ENCODE measurements at places on chromosomes 12 and 14. TPM values are rescaled to one million over a fixed set of nuclear protein-coding genes. Genes with fewer than 3 reads are reported as not detected.

Gene AKAP6
- total RNA-seq, result 1.1 TPM

Gene FAM181A
- not detected for total RNA-seq

GRCh38 chr14:33010495-33010894 lies 71.8 kb downstream of the NPAS3 start:
- no peak for ATAC-seq
- no peaks in the 10 kb centered on the region for H3K36me3 ChIP-seq
- H3K4me3 ChIP-seq, result no peak overlapping the region
- no peak overlapping the region for H3K27ac ChIP-seq

Gene ABCC9
- 0.04 TPM for total RNA-seq

- H3K27ac ChIP-seq, result no peak overlapping the region
- H3K4me3 ChIP-seq, result no peak overlapping the region
- ATAC-seq, result peak; percentile 95
- peaks cover 2% of the 10 kb centered on the region for H3K27me3 ChIP-seq
- no peaks in the 10 kb centered on the region for H3K36me3 ChIP-seq
- H3K4me1 ChIP-seq, result peaks cover 6% of the 10 kb centered on the region
These were observed 124.0 kb downstream of the PDE3A start for GRCh38 chr12:20492251-20492760.

Gene EML5
- total RNA-seq, result 1.6 TPM

Gene GALNT6
- 7.2 TPM for total RNA-seq

Gene LRP1-AS
- not detected for total RNA-seq

GRCh38 chr12:121279507-121279915 lies 17.0 kb downstream of the CAMKK2 start:
- no peak overlapping the region for H3K4me3 ChIP-seq
- ATAC-seq, result no peak
- no peak overlapping the region for H3K27ac ChIP-seq
- H3K4me1 ChIP-seq, result peaks cover 6% of the 10 kb centered on the region
- peaks cover 18% of the 10 kb centered on the region for H3K36me3 ChIP-seq
- no peaks in the 10 kb centered on the region for H3K27me3 ChIP-seq

Gene IAPP
- total RNA-seq, result not detected

GRCh38 chr14:104399432-104400155 lies 180.0 kb upstream of the C14orf180 start:
- H3K36me3 ChIP-seq, result no peaks in the 10 kb centered on the region
- no peak overlapping the region for H3K4me3 ChIP-seq
- ATAC-seq, result peak; percentile 39
- peak overlapping the region; percentile 13 for H3K27ac ChIP-seq
- peaks cover 23% of the 10 kb centered on the region for H3K4me1 ChIP-seq

DNA sequence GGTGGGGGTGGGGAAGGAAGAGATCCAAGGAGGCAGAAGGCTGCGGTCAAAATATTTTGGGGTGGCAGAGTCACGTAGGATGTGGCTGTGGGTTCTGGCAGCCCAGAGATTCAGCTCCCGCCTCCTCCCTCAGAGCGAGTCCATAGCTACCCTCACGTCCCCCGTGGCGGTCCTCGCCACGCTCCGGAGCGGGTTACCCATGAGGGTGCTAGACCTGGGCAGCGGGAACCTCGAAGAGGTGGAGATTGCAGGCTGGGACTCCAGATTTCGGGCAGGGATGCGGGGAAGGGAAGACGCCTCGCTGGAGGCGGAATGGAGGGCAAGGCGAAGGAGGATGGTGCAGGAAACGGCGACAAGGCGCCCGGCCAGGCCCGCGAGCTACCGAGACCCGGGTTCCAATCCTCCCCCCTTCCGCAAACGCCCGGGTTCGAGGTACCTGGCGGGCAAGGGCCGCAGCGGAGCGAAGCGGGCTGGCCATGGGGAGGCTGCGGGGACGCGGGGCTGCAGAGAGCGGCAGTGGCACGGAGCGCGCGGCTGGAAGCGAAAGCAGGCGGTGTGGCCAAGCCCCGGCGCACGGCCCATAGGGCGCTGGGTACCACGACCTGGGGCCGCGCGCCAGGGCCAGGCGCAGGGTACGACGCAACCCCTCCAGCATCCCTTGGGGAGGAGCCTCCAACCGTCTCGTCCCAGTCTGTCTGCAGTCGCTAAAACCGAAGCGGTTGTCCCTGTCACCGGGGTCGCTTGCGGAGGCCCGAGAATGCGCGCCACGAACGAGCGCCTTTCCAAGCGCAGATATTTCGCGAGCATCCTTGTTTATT lies 46.2 kb downstream of the BCAT1 start:
- peaks cover 30% of the 10 kb centered on the region for H3K27me3 ChIP-seq
- ATAC-seq, result peak; percentile 42
- peaks cover 14% of the 10 kb centered on the region for H3K36me3 ChIP-seq
- no peak overlapping the region for H3K4me3 ChIP-seq
- peaks cover 26% of the 10 kb centered on the region for H3K4me1 ChIP-seq

DNA sequence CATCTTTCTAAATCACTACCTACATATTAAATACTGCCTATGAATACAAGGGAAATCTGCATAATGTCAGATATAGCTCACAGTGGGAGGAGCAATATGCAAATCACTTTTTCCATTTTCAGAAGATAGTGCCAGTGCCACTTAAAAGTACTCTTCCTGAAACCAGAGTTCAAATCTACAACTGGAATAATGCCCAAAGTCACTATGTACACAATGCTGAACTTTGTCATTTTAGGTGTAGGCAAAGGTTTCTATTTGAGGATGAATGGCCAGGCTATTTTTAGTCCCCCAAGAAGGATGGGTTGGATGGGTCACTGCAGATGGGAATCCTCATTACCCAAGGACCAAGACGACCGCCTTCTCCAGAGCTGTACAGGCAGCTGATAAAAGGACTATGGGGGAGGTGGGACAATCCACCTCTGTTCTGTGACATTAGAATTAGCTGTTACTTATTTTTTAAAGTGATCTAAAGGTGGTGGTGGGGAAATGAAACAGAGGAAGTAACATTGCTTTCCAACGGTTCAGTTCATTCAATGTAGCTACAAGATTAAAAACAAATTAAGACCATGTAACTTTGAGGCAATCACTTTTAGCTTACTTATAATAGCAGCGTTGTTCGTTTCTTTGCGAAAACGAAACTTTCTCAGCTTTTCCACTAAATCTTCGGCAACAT lies 5.6 kb downstream of the GMFB start:
- no peak overlapping the region for H3K27ac ChIP-seq
- H3K27me3 ChIP-seq, result no peaks in the 10 kb centered on the region
- peaks cover 42% of the 10 kb centered on the region for H3K4me1 ChIP-seq

DNA sequence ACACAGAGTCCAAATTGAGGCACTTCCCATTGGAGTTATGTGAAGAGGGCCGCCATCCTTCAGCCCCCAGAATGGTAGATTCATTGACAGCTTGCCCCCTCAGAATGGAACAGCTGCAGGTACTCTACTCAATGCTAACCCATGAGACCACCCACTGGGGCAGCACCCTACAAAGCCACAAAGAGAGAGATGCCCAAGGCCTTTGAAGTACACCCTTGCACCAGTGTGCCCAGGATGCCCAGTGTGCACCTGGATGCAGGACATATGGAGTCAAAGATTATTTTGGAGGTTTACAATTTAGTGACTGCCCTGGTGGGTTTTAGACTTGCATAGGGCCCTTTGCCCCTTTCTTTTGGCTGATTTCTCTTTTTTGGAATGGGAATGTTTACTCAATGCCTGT lies 933.9 kb downstream of the SLC16A7 start:
- H3K4me3 ChIP-seq, result no peak overlapping the region
- ATAC-seq, result no peak
- no peaks in the 10 kb centered on the region for H3K27me3 ChIP-seq
- no peaks in the 10 kb centered on the region for H3K36me3 ChIP-seq

GRCh38 chr14:95527387-95528002 lies 7.4 kb upstream of the GLRX5 start:
- H3K4me3 ChIP-seq, result peak overlapping the region; percentile 93
- H3K36me3 ChIP-seq, result peaks cover 36% of the 10 kb centered on the region
- peak; percentile 18 for ATAC-seq
- H3K27ac ChIP-seq, result peak overlapping the region; percentile 11
- H3K27me3 ChIP-seq, result no peaks in the 10 kb centered on the region

- H3K4me1 ChIP-seq, result peaks cover 8% of the 10 kb centered on the region
- ATAC-seq, result no peak
- H3K27ac ChIP-seq, result no peak overlapping the region
- H3K36me3 ChIP-seq, result peaks cover 5% of the 10 kb centered on the region
- no peak overlapping the region for H3K4me3 ChIP-seq
- H3K27me3 ChIP-seq, result peaks cover 55% of the 10 kb centered on the region
These were observed 49.2 kb downstream of the MBIP start for GRCh38 chr14:36271222-36271621.

DNA sequence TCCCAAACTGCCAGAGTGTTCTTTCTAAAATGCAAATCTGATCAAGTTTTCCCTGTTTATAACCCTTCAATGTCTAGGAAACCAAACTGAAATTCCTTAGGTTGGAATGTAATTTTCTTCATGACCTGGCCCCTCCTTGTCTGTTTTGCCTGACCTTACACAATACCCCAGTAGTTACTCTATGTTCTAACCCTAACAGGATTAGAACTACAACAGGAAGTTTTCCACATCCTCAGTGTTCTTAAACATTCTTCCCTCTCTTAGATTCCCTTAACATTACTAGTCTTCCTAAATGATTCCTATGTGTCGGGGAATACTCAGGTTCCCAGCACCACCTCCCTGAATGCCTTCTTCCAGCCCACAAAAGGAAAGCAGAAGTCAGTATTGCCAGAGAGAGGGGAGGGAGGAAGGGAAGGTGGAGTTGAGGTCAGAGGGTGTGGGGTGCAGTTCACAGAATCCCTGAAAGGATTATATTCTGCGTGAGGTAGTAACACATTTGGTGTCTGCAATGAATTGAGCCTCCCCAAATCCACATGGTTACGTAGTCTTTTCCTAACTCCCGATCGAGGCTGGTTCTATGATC lies 72.6 kb downstream of the BBS10 start:
- peaks cover 5% of the 10 kb centered on the region for H3K36me3 ChIP-seq
- H3K4me1 ChIP-seq, result peaks cover 8% of the 10 kb centered on the region
- peaks cover 8% of the 10 kb centered on the region for H3K27me3 ChIP-seq
- no peak overlapping the region for H3K4me3 ChIP-seq
- peak overlapping the region; percentile 90 for H3K27ac ChIP-seq

GRCh38 chr14:99317231-99318090 lies 45.5 kb upstream of the BCL11B start:
- peaks cover 9% of the 10 kb centered on the region for H3K27me3 ChIP-seq
- H3K4me1 ChIP-seq, result peaks cover 7% of the 10 kb centered on the region
- ATAC-seq, result no peak
- no peaks in the 10 kb centered on the region for H3K36me3 ChIP-seq

Gene ANKRD33
- not detected for total RNA-seq

DNA sequence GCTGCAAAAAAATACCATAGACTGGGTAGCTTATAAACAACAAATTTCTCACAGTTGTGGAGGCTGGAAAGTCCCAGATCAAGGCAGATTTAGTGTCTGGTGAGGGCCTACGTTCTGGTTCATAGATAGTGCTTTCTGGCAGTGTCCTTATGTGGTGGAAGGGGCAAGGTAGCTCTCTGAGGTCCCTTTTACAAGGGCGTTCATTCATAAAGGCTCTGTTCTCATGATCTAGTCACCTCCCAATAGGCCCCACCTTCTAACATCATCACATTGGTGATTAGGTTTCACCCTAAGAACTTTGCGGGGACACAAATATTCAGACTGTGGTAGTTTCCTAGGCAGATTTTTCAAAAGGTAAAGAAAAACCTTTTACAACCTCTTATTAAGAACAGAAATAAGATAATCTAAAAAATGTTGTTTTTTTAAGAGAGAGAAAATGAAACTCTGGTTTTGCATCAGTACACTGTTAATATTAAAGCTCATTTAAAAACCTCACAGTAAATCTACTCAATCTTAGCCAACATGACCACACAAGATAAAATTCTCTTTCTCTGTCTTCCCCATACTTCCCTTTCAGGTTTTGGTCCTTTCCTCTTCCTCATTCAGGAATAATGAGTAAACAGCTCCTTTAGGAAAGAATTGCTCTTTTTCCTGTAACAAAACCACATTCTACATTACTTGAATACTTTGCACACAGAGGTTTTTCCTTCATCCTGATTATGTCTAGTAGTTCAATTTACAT lies 117.5 kb downstream of the UNC79 start:
- H3K4me1 ChIP-seq, result no peaks in the 10 kb centered on the region
- no peaks in the 10 kb centered on the region for H3K36me3 ChIP-seq
- ATAC-seq, result no peak
- H3K27me3 ChIP-seq, result peaks cover 37% of the 10 kb centered on the region
- H3K4me3 ChIP-seq, result no peak overlapping the region

Gene DIO2
- total RNA-seq, result 0.13 TPM

GRCh38 chr12:104910196-104910840 lies 47.8 kb downstream of the SLC41A2 start:
- no peak for ATAC-seq
- no peaks in the 10 kb centered on the region for H3K27me3 ChIP-seq
- no peaks in the 10 kb centered on the region for H3K36me3 ChIP-seq

GRCh38 chr14:85572011-85572410 lies 42.1 kb downstream of the FLRT2 start:
- no peak for ATAC-seq
- H3K27ac ChIP-seq, result no peak overlapping the region
- no peaks in the 10 kb centered on the region for H3K36me3 ChIP-seq
- no peak overlapping the region for H3K4me3 ChIP-seq
- no peaks in the 10 kb centered on the region for H3K4me1 ChIP-seq

Gene USP44
- total RNA-seq, result 0.82 TPM

GRCh38 chr14:47252802-47253201 lies 422.6 kb downstream of the MDGA2 start:
- no peak overlapping the region for H3K27ac ChIP-seq
- no peak overlapping the region for H3K4me3 ChIP-seq
- no peaks in the 10 kb centered on the region for H3K36me3 ChIP-seq
- no peaks in the 10 kb centered on the region for H3K4me1 ChIP-seq
- no peaks in the 10 kb centered on the region for H3K27me3 ChIP-seq
- no peak for ATAC-seq

Gene AMIGO2
- 4.9 TPM for total RNA-seq

Gene ATN1
- total RNA-seq, result 62.3 TPM

Gene CISTR
- not detected for total RNA-seq

DNA sequence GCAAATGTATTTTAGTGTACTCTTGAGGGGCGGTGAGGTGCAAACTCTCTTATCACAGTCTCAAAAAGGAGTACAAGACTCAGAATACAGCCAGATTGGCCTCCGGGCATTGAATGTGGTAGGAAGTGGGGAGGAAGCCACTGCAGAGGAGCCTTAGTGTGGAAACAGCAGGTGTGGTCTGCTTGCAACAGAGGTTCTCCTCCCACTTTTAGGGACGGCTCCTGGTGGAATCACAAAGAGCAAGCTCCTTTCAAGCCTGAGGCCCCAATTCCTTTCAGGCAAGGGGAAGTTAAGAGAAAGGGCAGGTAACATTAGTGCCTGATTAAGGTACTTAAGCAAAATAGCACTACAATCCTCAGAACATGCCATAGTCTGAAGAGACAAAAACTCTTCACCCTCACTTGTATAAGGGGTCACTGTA lies 23.7 kb upstream of the SLC2A3 start:
- peak; percentile 41 for ATAC-seq
- H3K36me3 ChIP-seq, result peaks cover 37% of the 10 kb centered on the region
- H3K4me3 ChIP-seq, result peak overlapping the region; percentile 88
- peak overlapping the region; percentile 79 for H3K27ac ChIP-seq

GRCh38 chr12:21456291-21456780 lies 18.9 kb downstream of the PYROXD1 start:
- H3K27ac ChIP-seq, result peak overlapping the region; percentile 95
- peak overlapping the region; percentile 75 for H3K4me3 ChIP-seq

Measured in activated T-helper 17 cell treated with anti-CD3 and anti-CD28 coated beads, Interleukin-2, amount 50 U/mL, for 72 hours (primary cell).